CD4-positive, CD25-positive, alpha-beta regulatory T cell (primary cell): ENCODE measurements at places on chromosomes 5 and 9.

- no peak for DNase-seq
Observed at GRCh38 chr9:125861405-125862058, 114.4 kb downstream of the PBX3 start.

DNA sequence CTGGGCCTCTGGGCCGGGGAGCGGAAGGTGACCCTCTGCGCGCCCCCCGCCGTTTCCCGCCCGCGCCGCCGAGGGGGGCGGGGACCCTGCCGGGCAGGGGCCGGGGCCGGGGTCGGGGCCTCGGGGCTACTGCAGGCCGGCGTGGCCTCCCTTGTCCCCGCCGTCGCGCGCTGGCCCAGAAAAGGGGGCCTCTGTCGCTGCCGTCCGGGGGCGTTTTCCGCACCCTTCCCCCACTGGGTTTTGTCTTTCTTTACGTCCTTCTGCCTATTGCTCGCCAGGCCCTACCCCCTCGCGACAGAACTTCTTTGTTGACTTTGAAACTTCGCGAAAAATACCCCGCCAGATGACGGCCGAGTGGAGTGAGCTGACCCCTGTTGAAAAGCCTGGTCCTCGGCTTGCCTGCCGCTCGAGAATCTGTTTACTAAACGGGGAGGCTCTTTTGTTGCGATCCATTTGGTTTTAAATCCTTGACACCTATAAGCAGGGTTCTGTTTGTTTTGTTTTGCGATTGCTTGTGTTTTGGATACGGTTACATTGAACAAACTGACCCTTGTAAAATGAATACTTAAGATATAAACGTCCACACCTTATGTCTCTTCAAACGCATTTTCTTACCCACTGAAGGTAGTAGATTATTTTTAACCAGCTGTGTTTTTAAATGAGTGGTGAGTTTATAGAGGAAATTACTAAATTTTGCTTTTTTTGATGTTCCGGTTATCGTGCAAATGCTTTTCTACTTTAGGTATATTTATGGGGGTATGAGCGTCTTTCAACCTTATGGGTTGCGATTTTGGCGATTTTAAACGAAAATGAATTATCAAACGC lies 765 bp downstream of the MARCHF6 start:
- DNase-seq = peak; percentile 55

DNA sequence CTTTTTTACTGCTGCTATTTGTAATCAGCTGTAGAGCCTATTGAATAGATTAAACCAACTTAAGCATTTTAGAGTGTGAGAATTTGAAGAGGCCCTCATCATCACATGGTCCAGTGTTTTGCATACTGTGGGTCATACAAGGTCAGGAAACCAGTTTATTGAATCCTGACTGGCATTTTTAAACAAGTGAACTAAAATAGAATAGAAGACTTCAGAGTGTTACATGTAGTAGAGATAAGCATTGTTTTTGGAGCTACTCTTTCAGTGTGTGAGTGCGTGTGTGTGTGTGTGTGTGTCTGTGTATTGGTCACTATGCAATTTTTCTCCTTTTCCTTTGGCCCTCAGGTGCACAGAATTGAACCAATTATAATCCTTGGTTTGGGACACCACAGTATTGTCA lies 114.4 kb downstream of the SLC28A3 start:
- no peak for DNase-seq

DNA sequence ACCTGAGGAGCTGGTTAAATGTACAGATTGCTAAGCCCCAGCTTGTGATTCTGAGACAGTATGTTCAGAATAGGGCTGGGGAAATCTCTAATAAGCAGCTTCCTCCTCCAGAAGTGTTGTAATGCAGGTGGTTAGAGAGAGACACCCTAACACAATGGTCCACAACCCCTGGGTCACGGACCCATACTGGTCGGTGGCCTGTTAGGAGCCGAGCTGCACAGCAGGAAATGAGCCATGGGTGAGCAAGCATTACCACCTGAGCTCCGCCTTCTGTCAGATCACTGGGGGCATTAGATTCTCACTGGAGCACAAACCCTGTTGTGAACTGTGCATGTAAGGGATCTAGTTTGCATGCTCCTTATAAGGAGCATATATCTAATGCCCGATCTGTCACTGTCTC lies 61.8 kb downstream of the SLC36A1 start:
- no peak for DNase-seq

- DNase-seq = peak; percentile 39
Observed at GRCh38 chr9:112086627-112087026, 88.5 kb downstream of the SUSD1 start.

DNA sequence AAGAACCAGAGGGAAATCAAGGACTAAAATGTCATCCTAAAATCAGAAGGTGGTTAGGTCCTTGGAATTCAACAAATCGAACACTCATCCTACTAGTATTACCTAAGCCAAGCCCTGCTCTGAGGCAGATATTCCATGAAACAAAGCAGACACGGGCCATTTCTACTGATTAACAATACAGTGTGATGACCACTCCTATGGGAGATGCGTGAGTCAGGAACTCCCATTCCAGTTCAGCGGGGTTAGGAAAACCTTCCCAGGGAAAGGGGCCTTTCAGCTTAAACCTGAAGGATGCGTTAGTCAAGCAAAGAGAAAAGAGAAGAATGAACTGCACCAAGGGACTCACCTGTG lies 117.8 kb upstream of the LHFPL2 start:
- DNase-seq = no peak

GRCh38 chr9:114824110-114824509 lies 18.3 kb upstream of the TNFSF15 start:
- no peak for DNase-seq
